ENCODE measurements at places on chromosomes 4 and X. TPM values are rescaled to one million over a fixed set of nuclear protein-coding genes. Genes with fewer than 3 reads are reported as not detected.

The DMRTC1B gene
- total RNA-seq = not detected

DNA sequence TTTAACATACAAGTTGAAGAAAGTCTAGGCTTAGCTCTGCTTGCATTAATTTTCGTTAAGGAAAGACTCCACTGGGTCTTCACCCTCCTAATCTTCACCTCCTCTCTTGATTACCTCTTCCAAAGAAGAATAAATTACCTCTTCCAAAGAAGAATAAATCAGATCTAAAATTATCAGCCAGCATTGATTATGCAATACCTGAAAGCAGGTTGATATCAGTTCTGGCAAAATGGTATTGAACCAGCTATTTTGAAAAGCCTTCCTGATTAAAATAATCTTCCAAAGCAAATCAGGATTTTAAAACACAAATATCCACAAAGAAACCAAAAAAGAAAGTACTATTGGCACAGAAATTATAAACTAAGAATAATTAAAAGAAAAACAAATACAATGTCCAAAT, 36.9 kb downstream of the CDKL2 start:
- DNase-seq = no peak

DNA sequence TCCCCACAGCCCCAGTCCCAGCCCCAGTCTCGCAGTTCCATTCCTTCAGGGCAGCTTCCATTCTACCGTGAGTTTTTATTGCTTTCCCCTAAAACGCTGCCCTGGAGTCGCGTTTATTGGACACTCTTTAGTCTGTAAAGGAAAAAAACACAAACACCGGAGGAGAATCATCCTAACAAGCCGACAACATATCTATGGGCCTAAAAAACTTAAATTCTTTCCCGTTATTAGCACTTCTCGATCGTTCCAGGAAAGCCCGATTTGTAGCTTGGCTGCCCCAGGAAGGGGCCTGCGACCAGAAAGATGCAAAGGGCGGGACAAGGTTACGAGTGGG, 178.5 kb downstream of the CBR4 start:
- DNase-seq = no peak

The ART3 gene
- 1.2 TPM for total RNA-seq

DNA sequence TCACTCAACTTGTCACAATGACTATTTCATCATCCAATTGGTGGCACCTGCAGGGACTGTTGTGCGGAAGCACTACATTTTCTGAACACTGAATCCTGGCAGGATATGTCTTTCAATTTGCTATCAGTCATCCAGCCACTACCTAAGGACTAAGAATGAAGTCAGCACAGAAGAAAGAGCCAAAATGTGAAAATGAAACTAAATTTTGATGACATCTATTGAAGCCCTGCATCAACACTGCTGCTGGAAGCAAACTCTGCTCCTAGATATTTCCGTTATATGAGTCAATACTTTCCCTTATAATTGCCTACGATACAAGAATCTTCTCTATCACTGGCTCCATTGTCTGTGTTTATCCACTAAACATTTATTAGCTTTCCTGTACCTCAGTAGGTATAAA, 917.9 kb downstream of the RAPGEF2 start:
- DNase-seq = no peak

The STAP1 gene
- not detected for total RNA-seq
